ENCODE measurements at places on chromosomes 11 and 22.

DNA sequence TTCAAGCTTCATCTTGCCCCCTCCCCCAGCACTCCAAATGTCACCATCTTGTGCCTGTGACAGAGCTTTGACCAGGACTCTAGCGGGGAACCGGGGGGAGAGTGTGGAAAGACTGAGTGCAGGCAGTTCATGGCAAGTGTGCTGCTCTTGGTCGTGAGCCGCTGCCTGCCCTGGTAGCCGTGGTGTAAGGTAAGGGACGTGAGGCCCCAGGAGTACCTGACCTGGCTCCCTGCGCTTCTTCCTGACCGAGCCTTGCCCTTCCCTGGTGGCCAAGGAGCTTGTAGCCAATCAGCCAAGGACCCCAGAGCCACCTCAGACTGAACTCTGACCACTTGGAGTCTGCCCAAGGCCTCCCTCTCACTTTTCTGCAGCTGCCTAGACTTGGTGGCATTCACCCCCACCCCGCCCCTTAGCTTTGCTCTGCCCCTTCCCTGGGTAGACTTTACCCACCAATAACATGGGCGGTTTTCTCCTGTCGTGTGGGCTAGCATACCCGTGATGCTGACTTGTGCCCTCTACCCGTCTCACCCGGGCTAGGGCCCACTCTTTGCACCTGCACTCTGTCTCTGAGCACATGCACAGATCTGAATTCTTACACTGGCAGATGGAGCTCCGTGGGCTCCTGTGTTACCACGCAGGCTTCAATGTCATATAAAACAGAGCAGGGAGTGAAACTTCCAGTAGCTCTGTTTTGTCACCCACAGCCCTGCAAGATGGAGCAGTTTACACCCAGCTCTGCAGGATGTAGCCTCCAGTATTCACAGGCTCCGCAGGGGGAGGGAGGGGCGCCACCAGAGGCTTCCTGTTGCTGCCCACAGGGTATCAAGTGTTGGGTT, 1.5 kb downstream of the DGKZ start:
- no peak for DNase-seq

GRCh38 chr11:65414776-65415498, 7.7 kb upstream of the NEAT1 start:
- no peak for DNase-seq

DNA sequence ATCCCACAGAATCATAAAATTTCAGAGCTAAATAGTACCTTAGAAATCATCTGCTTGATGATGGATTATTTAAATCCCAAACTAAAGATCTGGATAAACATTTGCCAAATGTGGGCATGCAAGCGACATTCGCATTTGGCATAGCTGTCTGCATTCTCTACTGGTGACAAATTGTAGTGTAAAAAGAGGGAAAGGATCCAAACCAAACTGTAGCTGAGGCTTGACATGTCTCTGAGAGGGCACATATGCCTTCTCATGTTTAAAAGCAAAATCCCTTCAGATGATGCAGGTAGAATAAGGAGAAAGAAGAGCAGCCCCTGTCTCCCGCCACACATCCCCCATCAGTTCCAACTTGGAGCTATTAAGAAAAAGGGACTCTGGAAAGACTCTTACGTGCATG, 257.5 kb upstream of the MTNR1B start:
- DNase-seq, result no peak

DNA sequence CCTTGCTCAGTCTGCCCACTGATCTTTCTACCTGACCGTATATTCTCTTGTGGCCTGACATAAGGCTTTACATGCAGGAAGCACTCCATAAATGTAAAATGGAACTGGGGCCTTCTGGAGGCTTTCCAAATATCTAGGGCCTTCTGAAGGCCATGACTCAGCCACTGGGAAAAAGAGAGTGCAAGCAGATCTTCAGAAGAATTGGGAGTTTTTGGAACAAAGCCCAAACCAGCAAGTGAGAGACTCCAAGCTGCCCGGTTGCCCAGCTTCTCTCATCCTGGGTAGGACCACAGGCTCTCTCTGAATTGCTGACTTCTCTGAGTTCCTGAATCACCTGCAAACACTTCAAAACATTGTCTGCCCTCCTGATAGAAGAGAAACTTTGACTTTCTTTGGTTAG, 107.9 kb upstream of the BMAL1 start:
- no peak for DNase-seq

DNA sequence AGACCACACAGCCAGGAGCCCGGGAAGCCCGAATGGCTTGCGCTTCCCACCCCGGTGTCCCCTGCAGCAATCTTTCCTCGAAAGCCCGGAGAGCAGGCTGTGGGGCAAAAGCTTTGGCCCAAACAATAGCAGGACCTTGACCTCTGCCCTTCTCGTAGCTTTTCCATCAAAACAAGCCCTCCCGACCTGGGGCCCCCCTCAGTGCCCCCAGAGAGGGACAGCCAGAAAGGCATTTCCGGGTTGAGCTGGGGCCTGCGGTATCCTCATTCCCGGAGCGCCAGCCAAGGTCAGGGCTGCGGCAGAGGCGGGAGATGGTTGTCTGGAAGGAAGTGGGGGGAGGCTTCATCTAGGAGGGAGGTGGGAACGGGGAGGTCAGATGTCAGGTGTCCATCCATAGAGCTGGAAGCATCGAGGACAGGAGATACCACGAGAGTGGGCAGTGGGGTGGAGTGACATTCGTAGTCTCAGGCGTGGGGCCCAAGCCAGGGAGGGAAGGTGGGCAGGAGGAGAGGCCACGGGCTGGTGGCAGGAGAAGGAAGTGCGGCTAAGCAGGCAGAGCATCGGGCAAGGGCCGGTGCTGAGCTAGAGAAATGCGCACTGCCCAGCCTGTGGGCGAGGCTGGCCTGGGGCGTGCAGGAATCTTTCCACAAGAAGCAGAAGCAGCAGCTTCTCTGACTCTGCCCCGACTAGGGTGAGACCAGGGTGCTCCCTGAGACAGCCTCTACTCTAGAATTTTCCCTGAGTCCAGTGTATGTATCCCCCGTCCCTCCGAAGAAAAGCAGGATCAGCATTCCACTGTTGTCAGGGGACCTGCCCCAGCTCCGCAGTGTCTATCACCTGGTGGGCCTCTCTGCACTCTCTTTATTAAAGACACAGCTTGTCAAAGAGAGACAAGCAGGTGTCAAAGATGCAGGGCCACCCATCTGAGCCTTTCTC, 14.3 kb downstream of the PDGFB start:
- no peak for DNase-seq

- no peak for DNase-seq
Observed at GRCh38 chr11:20873054-20873453, 203.7 kb downstream of the NELL1 start.

DNA sequence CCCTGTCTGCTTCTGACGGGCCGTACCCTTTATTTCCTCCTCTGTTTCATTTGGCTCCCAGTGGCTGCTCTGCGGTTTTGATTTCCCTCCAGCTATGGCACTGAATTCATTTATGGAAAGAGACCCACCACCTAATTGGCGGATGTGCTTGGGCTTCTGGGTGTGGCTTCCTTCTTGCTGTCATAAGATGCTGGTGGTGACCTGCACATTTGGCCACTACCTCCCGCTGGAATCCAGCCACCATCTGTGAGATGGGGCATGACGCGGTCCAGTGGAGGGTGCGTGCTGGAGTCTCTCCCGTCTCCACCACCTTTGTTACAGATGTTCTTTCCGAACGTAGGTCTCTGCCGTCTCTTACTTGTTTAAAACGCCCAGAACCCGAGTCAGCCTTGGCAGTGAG, 47.7 kb upstream of the FADD start:
- DNase-seq, result no peak

GRCh38 chr22:38083931-38084631, at the start of gene SLC16A8:
SLC16A8 (minus strand) TSS chr22:38084184; CDS start chr22:38082873, 1,311 bp downstream.
- no peak for DNase-seq

DNA sequence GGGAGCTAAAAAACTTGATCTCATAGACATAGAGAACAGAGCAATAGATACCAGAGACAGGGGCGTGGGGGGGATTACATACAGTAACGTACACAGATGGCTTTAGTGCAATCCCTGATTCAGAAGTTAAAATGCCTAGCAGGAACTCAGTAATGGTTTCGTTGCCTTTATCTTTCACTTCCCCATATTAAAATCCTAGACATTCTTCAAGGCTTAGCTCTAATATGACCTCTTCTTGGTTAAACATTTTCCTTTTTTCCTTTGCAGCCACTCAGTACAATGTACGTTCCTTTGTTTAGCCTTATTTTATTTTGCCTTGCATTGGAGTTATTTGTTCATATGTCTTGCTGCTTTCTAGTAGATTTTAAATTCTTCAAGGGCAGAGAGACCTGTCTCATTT, 104.9 kb downstream of the C11orf87 start:
- DNase-seq, result no peak

- no peak for DNase-seq
Observed at GRCh38 chr22:29203488-29204454, 1.9 kb upstream of the EMID1 start.

DNA sequence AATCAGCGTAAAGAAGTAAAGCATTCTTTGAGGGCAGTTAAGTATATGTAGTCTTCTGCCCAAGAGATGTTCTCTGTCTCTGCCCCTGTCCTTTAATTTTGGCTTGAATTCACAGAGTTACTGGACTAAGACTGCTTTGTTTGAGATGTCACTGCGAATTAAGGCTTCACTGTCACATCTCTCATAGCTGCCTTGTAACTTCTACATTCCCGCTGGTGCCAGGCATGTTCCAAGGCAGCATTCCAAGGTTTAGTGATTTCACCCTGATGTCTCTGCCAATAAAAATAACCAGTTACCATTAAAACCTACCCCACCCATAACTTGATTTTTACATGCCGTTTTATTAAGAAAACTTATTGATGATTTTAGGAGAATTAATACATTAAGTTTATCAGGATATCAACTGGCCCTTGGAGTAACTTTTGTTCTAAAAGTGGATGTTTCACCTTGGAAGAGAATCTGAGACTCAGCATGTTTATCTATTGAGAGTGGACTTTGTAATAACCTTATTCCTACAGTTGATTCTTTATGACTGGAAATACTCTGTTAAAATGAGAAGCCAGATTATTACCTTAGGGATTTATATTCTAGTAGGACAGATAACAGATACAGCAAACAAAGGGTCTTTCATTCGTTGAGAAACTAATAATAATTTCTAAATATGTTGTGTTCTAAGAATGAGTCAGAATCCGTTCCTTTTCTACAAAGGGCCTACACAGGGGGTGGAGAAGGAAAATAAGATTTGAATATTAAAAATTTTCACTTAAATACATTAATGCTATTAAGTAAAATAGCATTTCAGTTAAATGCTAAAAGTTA, 110.2 kb downstream of the UVRAG start:
- DNase-seq, result no peak

GRCh38 chr11:76327202-76327601, 53.7 kb downstream of the THAP12 start:
- no peak for DNase-seq

DNA sequence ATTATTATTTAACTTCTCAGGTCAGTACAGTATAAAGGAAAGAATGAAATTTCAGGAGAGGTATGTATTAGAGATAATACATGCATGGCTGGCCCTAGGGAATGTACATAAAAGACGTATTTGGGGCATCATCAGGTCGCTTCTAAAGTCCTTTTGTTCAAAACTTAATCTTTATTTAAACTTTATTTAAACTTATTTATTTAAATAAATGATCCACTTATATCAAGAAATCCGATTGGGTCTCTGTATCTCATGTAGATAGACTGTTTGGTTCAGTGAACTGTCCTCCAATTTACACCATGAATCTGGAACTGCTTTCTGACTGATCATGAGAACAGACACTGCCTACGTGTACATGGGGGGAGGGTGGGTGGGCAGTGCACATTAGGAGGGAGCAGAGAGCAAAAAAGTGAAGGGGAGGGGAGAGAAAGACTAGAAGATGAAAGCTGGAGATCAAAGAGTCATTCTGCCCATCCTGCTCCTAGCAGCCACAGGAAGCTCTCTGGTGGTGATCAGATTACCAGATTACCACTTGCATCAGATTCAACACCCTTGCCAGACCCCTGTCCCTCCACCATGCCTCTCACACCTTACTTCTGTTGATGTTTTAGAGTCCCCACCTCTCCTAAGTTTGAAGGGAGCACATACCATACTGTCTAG, 92.1 kb upstream of the MTMR2 start:
- DNase-seq, result no peak

- DNase-seq, result no peak
Observed at GRCh38 chr11:27475622-27476021, 3.0 kb upstream of the LGR4 start.

DNA sequence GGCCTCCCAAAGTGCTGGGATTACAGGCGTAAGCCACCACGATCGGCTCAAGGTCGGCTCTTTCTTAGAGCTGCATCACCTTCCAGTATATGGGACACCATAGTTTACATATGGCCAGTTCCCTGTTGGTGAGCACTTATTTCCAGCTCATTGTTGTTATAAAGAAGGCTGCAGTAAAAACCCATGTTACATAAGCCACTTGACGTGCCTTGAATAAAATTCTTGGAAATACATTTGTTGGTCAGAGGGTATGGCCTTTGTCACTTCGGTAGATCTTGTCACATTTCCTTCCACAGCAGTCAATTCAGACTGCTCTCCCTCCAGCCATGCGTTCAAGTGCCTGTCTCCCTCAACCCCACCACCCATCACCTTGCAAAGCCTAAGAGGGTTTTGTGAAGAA, 92.9 kb downstream of the PRR5L start:
- DNase-seq, result no peak

- DNase-seq, result no peak
Observed at GRCh38 chr22:20022231-20022977, 1.5 kb downstream of the TANGO2 start.

DNA sequence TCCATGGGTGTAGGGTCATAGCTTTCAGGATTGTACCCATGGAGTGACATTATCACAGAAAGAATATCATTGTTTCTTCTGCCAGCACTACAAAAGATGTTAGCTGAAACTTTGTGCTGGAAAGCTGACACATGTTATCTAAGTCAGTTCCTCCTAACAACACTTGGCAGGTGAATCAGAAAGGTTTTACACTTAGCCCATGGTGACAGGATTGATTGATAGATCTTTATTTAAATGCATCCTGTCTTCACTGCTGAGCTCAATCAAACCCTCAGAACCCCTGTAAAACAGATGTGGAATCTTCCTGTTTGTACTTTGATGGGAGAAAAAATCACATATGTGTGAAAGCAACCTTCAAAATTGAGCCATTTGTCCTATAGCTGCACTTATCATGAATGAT, 811.5 kb upstream of the ANO3 start:
- DNase-seq, result no peak

DNA sequence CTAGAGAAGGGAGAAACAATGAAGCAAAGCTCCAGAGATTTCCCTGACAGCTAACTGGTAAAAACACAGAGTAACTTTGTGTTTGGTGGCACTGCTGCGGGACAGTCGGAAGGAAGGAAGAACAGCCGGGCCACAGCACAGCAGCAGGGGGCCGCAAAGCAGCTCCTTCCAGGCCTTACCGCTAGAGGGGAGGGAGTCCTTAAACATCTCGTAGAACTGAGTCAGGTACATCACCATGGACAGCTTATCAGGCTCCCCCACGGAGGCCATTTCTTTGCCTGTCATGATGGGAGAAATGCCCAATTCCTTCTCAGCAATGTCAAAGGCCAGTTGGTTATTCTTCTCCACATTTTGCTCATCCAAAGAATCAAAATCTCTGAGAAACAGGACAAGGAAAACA, 114.6 kb upstream of the BID start:
- no peak for DNase-seq

- no peak for DNase-seq
Observed at GRCh38 chr11:124761301-124762104, 587 bp downstream of the ESAM start.

Measured in stimulated activated CD4-positive, alpha-beta T cell treated with anti-CD3 and anti-CD28 coated beads, TNF-alpha, amount 100 ng/mL, for 4 hours (primary cell).